AG10803 (cell line): ENCODE measurements at places on chromosomes 7 and 10.

GRCh38 chr7:45975847-45976484 is 54.9 kb upstream of the IGFBP3 start:
- DNase-seq = no peak

DNA sequence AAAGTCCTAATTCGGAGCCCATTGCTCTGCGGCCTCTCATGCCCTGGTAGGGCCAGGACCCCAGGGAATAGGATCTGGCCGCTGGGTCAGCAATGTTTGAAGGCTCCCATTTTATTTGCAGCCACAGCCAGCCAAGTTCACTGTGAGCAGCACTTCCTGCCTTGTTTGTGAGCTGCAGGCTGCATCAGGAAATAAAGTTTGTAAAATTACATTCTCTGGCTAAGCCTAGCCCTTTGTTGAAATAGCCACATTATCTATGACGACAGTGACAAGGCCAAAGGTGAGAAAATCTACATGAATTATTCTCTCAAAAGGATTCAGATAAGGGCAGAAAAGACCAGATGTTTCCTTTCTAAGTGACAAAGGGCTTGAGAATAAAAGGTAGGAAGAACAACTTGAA is 23.7 kb upstream of the ITGB1 start:
- peak; percentile 61 for DNase-seq

DNA sequence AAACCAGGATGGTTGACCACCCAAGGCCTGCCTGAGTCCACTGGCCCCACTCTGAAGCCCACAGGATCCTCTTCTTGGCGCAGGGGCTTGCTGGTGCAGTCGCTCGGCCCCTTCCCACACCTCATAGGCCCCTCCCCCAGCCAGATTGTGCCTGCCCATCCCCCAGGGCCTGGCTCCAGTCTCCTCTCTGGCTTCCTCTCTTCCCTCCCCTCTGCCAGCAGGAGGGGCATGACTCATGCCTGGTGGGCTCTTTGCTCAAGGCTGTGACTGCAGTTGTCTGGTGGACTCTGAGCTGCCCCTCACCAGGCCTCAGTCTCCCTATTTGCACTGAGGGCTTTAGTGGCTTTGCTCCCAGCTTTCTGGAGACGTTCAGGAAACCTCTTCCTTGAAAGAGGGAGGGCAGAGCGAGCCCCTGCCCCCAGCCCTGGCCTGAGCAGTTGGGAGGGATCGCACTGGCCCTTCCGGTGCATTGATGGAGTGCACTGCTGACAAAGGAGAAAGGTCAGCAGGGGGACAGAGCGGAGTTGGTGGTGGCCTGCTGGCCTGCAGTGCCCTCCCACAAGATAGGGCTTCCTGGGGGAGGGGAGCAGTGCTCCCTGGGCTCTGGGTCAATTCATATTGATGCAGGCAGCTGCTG is 60.7 kb downstream of the ZMIZ1 start:
- no peak for DNase-seq

GRCh38 chr7:151468217-151469018 is 28.5 kb upstream of the CRYGN start:
- no peak for DNase-seq

DNA sequence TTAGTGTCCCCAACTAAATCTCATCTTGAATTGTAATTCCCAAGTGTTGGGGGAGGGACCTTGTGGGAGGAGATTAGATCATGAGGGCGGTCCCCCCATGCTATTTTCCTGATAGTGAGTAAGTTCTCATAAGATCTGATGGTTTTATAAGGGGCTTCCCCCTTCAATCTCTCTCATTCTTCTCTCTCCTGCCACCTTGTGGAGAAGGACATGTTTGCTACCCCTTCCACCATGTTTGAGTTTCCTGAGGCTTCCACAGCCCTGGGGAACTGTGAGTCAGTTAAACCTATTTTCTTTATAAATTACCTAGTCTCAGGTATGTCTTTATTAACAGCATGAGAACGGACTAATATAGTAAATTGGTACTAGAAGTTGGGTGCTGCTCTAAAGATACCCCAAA is 365.6 kb downstream of the ANKRD7 start:
- DNase-seq = no peak

GRCh38 chr7:360454-361100 is 70.6 kb downstream of the FOXL3 start:
- DNase-seq = no peak

DNA sequence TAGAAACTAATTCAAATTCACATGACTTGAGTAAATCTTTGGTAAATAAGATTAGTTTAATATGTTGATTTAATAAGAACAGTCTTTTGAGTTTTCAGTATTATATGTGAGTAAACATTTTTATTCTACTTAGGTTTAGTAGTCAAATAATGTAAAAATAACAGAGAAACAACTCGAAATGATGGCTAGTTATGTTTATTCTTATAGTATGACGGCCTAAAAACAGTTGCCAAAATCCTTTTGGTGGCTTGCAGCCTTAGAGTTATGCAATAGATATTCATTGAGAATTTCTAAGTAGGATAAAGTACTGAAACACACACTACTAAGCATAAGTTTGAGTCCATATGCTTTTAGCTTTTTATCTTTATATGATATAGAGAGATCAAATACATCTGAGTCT is 184.8 kb downstream of the GNAI1 start:
- peak; percentile 22 for DNase-seq

DNA sequence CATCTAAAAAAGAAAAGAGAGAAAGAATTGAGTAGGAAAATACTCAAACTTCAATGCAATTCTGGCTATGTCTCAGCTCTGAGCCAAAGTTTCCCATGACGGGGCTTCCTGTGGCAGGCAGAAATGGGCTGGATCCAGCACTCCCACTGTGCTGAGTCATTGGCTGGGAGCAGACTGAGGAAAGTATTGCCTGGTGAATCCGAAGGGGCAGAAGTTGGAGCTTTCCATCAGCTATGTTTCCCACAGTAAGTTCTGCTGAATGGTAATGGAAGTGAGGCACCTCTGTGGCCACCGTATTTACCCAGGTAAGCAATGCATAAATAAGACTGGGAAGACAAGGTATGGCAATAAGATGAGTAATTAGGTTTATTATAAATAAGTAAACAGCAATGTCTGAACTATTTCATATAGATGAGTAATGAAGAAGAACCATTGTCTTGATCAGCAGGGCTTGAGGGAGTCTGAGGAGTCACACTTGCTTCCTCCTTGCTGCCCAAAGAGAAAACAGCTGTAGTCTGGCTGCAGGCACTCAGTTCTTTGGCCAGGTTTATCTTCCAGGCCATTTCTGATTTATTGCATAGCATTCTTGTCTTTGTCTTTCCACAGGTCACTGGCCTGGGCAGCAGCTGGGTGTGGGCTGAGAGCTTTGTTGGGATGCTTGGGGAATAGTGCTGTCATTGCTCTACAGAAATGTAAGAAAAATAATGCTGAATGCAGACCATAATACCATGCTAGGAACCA is 255.3 kb downstream of the DNAJB9 start:
- peak; percentile 33 for DNase-seq

- no peak for DNase-seq
These were observed 90.4 kb downstream of the BMS1 start for GRCh38 chr10:42872865-42873435.

DNA sequence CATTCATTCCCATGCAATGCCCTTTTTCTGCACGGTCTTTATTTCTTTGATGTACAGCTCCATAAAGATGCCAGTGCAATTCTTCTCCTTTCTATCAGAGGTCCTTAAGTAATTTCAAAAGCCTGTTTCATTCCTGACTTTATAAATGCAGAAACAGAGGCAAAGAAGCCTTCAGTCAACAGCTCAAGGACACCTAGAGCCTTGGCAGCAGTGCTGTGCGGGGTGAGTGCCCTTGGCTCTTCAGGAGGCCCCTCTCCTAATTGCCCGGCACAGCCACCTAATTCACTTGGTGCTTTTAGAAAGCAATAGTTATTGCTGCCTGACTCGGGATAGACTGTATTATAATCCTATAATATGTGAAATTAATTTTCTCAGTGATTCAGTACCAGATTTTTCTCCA is 169.6 kb upstream of the KLF6 start:
- no peak for DNase-seq

DNA sequence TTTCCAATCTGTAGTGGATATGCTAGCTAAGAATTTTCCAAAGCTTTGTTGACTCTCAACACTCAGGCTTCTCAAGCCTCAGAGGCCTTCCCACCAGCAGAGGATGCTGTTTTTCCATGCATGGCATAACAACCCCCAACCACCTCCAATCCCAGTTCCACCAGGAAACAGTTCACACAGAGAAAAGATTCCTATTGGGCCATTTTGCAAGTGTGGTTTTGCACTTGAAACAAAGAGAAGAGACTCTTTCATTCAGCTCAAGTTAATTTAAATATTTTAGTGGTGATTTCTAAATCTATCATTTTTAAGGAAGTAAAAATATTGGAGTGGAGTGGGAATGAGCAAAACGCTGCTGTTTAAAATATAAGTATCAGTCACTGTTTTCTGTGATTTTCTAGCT is 105.6 kb upstream of the COL1A2 start:
- DNase-seq = peak; percentile 90

DNA sequence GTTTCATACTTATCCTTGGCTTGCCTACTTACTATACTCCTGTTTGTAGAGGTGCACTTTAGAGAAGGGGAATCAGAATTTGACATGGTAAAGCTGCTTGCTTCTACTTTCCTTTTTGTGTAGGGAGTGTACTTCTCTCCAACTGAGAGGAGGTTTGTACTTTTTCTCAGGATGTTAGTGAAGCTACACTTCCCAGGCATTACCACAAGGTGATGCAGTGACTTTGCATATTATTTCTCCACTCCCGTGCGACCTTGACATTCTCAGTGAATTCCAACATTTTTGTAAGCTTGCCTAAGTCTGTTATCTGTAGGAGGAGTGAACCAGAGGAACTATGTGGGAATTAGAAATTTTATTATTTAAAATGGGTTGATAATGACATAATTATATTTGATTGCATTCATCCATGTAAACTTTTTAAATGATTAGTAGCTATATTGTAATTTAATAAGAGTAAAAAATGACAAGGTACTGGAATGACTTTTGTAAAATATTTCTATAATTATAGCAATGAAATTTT is 5.2 kb downstream of the TAX1BP1 start:
- peak; percentile 79 for DNase-seq

- peak; percentile 75 for DNase-seq
These were observed at the start of gene ENO4 for GRCh38 chr10:116849248-116850057. ENO4 (plus strand) TSS chr10:116849499; CDS start chr10:116849567, 68 bp downstream.

DNA sequence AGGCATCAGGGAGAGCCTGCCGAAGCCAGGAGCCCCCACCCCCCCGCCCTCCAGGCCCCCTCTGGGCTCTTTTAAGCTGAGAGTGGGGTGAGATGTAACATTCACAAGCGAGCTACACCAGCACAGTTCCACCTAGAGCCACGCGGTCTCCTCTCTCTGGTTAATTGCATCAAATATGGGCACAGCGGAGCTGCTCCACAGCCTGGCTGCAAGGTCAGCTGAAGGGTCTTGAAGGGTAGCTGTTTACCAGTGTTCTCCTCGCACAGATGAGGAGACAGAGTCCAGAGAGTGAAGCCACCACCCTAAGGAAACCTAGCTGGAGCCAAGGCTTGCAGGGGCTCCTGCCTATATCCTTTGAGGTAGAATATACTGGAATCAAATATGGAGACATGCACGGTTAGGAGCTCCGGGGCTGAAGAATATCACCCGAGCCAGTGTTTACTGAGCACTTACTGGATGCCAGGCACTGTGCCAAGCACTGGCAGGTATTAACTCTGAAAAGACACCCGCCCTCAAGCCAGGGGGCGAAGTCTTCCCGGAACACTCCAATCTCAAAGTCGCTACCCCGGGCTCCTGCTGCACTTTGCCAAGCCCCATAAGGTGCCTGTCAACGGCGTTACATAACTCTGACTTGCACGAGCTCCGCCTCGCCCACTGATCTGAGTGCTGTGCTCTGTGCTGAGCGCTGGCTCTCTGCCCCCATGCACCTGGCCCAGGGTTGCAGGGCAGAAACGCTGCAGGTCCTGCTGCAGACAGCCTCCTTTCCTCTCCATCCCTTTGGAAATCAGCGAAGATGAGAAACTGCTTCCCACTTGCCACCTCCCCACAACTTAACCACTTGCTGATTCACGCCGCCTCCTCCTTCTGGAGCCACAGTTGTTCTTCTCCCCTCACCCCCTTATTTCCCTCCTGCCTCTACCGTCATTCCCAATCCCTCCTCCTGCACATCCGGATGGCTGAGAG is 5.4 kb downstream of the CHST15 start:
- no peak for DNase-seq

DNA sequence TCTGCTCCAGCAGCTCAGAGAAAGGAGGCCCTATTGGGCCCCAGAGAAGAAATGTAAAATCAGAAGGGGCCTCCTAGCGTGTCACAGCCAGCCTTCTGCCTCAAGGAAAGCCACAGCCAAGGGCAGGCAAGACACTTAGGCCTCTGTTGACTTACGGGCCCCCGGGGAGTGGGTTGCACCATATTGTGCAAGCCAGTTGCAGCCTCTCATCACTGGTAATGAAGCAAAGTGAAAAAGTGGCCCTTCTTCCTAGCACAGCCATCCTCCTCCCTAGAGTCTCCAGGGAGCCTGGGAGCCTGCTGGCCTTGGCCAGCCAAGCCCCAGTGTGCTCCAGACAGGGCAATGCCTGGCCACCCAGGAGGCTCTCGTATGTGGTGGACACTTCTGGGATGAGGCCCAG is 56.2 kb upstream of the GDF10 start:
- peak; percentile 29 for DNase-seq

- peak; percentile 96 for DNase-seq
These were observed 817.6 kb downstream of the TNS3 start for GRCh38 chr7:46764100-46764936.

DNA sequence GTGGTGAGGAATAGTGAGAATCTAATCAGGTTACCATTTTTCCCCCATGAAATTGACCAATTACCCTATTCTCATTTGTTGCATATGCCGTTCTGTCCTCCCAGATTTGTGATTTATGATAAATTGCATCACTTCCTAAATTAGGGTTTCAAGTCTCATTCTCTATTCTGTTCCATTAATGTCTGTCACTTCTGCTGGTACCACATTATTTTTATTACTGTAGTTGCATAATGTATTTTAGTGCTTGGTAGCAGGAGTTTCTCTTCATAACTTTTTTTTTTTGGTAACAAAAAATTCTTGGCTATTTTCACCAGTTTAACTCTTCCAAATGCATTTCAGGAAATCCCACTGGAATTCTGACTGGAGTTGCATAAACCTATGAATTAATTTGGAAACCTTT is 44.0 kb upstream of the FAM133B start:
- DNase-seq = peak; percentile 58

GRCh38 chr7:131159961-131160361 is 167.7 kb upstream of the MKLN1 start:
- DNase-seq = peak; percentile 67

DNA sequence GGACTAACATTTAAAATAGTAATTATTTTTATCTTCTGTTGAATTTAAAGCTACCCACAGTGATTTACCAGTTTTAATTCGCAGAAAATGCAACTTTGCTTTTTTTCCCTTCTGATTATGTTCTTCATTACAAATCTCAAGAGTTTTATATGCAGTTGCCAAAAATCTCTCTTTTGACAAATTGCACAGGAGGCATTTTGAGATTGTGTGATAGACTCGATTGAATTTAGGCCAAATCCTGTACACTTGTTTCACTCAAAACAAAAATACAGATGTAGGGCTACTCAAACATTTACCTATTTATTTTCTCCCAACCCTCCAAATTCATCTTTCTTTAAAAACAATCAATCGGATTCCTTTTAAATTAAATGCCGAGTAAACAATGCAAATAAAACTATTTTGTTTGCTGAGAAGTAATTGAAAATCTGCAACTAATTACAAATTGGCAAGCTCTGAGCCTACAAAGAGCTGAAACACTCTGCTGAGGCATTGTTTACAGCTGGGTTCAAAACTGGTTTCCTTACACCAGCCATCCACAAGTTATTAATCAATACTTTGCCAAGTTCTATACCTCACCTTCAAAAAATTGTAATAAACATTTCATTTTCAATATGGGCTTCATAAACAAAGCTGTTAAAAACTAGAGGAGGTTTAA is 214.9 kb upstream of the TCF7L2 start:
- peak; percentile 68 for DNase-seq
